ENCODE measurements at places on chromosomes 11 and 22. TPM values are rescaled to one million over a fixed set of nuclear protein-coding genes. Genes with fewer than 3 reads are reported as not detected.

DNA sequence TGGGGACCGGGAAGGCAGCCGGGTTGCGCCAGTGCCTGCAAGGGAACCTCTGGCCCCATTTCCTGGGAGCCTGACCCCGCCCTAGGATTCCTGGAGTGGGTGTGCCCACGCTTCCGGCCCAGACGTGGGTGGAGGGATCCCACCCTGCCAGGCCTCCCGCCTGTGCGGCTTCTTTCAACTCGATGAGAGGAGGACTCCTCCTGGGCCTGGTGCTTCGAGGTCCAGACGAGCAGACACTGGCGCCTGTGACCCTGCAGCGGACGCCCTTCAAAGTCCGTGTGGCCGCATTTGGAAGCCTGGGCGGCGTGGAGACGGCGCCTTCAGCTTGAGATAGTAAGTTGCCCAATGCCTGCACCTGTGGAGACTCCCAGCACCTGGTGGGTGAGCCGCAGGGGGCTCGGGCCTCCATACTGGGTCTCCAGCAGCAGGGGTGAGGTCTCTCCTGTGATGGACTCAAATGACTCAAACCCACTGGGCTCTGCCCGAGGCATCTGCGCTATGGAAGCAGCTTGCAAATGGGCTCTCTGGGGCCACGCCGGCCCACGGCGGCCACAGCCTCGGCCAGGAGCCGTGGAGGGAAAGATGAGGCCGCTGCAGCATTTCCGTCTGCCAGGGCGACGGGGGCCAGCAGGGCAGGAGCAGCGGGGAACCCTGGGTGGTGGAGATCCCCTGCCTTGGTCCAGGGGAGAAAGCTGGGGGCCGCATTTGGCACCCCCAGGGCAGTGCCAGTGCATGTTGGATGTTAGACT, 64.3 kb upstream of the PPARA start:
- peak; percentile 93 for DNase-seq

Gene OR5B21
- total RNA-seq = not detected

Gene GPR83
- total RNA-seq = not detected

DNA sequence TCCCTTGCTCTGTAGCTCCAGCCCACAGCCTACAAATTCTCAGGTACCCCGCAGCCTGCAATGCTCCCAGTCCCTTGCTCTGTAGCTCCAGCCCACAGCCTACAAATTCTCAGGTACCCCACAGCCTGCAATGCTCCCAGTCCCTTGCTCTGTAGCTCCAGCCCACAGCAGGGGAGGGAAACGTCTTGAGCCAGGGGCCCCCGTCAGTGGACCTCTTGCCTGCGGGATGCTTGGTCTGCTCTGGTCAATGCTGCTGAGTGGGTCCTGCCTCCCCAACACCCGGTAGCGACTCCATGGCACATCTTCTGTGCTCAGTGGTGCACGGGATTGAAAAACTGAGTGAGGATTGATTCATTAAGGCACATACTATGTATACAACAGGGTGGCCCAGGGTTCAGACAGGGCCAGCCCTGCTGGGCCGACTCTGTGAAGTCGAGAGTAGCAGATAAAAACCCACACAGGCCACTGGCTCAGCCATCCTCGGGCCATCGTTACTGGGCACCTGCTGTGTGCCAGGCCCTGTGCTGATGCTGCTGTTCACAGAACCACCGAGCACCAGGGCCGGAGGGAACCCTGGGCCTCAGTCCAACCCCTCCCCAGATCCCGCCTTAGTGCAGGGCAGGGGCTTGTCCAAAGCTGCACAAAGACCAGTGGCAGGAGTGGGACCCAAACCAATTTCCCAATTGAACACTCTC, 69.7 kb downstream of the MYO7A start:
- DNase-seq = peak; percentile 18

- DNase-seq = no peak
These were observed 5.1 kb downstream of the TRIM22 start for GRCh38 chr11:5694642-5695041.

DNA sequence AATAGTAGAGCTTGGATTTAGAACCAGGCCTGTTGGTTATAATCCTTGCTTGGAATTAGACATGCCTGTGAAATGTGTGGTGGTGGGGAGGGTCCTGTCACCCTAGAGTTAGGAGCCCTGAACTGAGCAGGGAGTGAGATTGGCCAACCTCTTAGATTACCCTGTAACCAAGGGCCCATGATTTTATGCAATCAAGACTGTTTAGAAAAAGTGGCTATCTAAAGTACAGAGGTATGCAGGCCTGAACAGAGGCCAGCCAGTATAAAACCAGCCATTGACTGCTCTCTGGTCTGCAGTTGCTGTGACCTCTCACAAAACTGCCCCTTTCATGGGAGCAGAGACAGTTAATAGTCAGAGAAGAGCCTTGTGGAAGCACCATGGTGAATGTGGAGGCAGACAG, 36.2 kb downstream of the SERPINH1 start:
- no peak for DNase-seq

DNA sequence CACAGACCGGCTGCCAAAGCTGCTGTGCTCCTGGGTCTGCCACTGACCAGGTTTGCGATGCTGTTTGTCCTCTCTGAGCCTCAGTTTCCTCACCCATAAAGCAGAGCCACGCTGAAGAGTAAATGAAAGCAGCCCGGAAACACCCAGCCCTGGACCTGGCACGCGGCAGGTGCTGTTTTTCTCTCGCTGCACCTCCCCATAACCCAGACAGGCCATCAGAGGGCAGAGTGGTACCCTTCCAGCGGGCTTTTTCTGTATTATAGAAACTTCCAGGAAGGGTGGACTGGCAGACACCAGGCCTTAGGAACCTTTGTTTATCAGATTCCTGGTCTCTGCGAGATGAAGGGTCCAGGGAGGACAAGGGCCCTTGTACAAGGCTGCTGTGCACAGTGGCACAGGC, 17.9 kb upstream of the FGF19 start:
- peak; percentile 34 for DNase-seq

Gene ADAMTS15
- 4.4 TPM for total RNA-seq

DNA sequence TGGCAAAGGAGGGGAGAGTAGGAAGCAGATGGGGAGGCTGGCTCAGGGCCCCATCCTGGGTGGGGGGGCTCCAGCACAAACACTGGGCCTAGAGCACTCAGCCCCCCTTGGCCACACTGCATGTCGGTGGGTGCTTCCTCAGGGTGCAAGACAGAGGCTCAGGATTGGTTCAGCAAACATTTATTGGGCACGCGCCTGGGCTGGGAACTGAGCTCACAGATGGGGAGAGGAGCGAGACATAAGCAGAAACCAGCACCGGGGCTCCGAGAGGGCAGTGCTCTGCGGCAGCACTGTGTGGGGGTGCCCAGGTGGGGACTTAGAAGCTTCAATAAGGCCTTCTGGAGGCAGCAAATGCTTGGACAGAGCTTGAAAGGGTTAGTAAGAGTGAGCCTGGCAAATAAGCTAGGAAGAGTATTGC, 12.1 kb upstream of the EHD1 start:
- DNase-seq = peak; percentile 32

- DNase-seq = no peak
These were observed 31.2 kb downstream of the MRPL48 start for GRCh38 chr11:73818846-73819245.

DNA sequence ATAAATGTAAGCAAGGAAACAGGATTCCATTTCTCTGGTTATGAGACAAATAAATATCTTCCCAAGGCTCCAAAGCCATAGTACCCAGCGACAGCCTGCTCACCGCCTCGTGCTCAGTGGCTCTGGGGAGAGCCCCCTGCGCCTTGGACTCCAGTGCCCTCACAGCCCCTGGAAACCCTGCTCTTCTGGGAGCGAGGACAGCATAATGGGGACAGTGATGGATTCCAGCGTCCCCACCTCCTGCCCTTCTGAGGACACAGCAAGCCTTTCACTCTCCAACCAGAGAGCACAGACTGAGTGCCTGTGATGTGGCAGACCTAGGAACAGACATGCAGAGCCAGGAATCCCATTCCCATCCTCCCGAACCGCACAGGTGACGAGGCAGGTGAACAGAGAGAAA, 660.8 kb downstream of the TBC1D22A start:
- DNase-seq = no peak

- peak; percentile 84 for DNase-seq
These were observed 2.2 kb downstream of the TNKS1BP1 start for GRCh38 chr11:57322256-57323166.

- DNase-seq = no peak
These were observed 6.9 kb upstream of the PHOX2A start for GRCh38 chr11:72250661-72251464.

Gene GLYATL1
- 0.34 TPM for total RNA-seq

Gene OR4D5
- 0.81 TPM for total RNA-seq

DNA sequence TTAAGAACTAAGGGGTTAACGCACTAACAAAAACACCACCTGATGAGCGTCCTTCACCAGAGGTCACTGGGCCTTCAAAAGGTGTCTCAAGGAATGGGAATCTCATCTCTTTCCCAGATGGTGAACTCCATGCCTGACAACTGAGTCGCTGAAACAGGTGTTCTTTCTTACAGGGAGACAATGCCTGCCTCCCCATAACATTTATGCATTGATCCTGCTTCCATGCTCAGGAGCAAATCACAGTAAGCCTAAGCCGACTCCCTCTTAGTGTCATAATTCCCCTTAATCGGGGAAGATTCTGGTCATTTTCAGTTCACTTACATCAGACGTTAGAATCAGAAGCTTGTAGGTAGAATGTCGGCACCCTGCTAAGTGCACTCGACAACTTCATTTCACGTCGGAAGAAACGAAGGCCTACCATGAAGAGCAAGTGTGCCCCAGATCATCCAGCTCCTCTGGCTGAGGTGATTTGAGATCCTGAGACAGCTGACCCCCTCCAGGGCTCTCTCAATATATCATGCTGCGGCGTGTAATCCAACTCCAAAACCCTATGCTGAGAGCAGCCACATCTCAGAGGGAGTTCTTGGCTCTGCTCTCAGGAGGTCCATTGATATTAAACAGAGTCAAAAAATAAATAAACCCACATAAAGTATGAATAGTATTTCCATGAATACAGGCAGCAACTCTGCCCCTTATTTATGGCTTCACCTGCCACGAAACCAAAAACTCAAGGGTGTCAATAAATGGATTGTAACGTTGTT, 163.1 kb downstream of the LARGE1 start:
- DNase-seq = no peak

GRCh38 chr11:113563766-113564526, 88.7 kb upstream of the DRD2 start:
- DNase-seq = no peak

DNA sequence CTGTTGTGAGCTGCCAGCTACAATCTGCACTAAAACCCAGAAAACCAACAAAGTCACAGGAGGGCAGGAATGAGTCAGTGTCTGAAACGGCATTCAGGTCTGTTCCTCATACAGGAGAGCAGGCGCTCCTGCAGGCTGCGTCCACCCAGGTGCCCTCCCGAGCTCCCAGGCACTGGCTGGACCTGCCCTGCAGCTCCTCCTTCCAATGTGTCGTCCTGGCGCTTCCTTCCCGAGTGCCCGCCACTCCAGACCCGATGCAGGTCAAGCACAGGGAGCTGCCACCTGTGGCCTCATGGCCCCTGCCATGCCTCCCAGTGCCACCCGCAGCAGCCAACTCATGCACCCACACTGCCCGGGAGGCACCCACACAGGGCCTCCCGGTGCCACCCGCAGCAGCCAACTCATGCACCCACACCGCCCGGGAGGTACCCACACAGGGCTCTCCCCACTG, 12.0 kb downstream of the BRD1 start:
- DNase-seq = no peak

- no peak for DNase-seq
These were observed 97.3 kb downstream of the KIAA1671 start for GRCh38 chr22:25049770-25050169.

Gene MFRP
- not detected for total RNA-seq

GRCh38 chr11:13465909-13466371, 2.9 kb upstream of the BTBD10 start:
- no peak for DNase-seq

DNA sequence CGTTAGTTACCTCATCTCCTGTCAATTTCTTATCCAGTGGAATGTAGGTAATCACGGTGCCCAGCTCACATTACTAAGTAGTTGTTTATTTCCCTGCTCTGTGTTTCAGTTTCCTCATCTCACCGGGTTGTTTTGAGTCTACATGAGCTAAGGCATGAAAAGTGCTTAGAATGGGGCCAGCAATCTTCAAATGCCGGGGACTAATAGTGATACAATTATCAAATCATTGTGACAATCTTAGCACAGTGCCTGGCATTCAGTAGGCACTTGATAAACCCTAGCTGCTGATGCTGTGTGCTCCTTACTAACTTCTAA, 53.3 kb upstream of the CD5 start:
- DNase-seq = no peak

DNA sequence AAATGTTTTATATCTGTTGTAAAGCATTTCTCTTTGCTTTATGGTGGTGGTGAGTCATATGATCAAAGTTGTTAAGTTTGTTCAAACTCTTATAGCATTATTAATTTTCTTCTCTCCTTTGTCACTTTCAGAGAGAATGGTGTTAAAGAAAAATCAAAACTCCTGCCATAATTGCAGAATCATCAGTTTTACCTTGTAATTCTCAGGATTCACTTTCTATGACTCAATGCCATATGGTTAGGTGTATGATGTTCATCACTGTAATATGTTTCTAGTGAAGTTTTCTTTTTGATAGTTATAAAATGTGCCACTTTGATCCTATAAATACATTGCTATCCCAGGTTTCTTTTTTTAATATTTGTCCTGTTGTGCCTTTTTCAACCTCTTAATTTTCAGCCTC, 13.7 kb upstream of the KDM4E start:
- DNase-seq = no peak

DNA sequence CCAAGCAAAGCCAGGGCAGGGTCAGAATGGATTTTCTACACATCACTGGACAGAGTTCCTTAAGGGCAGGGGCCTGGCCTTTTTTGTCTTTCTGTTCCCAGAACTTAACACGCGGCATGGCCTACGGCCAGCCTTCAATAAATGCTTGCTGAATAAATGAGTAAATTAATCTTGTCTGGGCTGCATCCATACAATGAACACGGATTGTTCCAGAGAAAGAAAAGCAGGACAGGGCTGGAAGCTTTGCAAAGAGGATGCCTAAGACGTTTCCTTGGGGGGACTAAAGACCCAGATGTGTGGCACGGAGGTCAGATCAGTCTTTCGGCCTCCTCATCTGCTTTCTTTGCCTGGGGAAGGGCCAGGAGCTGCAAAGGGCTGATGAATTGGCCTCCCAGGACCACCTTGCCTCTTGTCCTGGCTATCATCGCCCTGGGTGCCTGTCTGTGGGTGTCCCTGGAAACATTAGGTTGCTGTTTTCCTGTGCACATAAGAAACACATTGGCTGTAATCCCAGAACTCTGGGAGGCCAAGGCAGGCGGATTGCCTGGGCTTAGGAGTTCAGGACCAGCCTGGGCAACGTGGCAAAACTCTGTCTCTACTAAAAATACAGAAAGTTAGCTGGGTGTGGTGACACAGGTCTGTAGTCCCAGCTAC, 20.8 kb upstream of the RFPL3 start:
- no peak for DNase-seq

All from left colon (tissue), 2 donors.